RPMI7951 (cell line): ENCODE measurements at places on chromosomes 4 and X. TPM values are rescaled to one million over a fixed set of nuclear protein-coding genes. Genes with fewer than 3 reads are reported as not detected.

NSG1 gene
- total RNA-seq: not detected in 2 replicates

PCGF3 gene
- total RNA-seq: 16.3 and 18.7 TPM in 2 replicates

TKTL1 gene
- not detected in 2 replicates for total RNA-seq

PHKA1 gene
- total RNA-seq: 1.6 and 1.7 TPM in 2 replicates

F9 gene
- not detected in 2 replicates for total RNA-seq

CABS1 gene
- not detected in 2 replicates for total RNA-seq

CT45A10 gene
- 0.29 and 0.72 TPM in 2 replicates for total RNA-seq

ERAS gene
- total RNA-seq: not detected in 2 replicates

ABCG2 gene
- 2.3 and 3.3 TPM in 2 replicates for total RNA-seq
